NCI-H187 treated with DMSO at 0.1 percent for 48 hours (cell line): ENCODE measurements at places on chromosomes 1 and 21.

DNA sequence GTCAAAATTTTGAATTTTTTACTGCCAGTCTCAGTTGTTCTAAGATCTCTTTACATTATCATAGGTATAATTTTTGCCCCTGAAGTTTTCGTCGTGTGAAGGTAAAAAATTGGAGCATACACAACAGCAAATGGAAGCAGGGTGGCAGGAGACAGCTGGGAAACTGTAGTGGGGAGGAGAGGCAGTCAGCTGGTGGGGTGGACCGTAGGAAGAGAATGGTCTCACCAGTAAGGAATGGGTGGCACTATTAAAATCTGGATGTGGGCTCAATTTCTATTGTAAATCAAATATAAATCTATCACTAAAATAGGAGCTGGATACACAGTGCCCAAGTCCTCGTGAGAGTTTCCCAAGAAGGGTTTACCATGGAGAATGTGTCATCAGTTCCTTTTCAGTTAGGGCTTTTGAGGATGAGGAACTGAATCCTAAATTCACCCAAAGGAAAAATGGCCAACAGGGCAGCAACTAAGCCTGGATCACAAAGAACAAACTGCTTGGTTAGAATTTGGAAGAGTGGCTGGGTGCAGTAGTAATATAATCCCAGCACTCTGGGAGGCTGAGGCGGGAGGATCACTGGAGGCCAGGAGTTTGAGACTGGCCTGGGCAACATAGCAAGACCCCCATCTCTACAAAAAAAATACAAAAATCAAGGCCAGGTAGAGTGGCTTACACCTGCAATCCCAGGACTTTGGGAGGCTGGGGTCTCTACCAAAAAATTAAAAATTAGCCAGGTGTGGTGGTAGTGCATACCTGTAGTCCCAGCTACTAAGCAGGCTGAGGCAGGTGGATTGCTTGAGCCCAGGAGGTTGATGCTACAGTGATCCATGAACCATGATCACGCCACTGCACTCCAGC is 10.5 kb upstream of the IRF2BP2 start:
- DNase-seq = no peak

GRCh38 chr1:60916199-60916598 is 166.2 kb upstream of the NFIA start:
- DNase-seq = no peak

DNA sequence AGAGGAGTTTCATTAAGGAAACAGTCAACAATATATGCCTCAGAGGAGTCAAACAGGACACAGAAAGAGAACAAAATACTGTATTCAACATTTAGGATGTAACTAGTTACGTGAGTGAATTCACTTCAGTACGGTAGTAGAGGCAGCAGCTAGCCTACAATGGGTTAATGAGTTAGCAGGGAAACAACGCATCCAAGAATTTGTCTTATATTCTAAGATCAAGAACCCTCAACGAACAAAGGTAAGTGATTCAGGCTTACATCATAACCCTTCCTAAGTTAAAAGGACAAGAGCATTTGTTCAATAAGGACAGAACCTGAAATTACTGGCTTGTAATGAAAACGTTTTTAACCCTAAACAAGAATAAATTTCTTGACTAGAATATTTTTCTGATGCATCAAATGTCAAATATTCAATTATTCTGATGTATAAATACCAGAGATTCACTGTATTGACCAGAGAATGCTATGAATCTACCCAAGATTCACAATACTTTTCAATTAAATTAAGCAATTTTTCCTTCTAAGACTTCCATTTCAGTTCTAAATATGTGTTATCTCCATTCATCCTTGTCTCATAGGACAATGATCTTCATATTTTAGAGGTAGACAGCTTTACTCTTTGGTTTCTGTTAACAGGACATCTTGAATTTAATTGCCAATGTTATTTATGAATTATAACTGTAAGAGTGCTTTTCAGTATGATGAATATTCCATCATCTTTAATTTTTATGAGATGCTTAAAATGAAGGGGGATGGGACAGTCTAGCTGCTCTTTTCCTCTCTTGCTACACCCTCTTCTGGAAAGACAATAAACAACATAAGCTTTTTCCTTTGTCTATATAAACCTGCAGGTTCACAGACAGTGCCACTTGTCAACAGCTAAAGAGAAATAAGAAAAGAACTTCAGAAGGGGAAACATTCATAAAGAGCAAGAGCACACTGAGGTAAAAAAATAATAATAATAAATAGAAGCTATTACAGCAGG is 209.5 kb downstream of the SMYD3 start:
- no peak for DNase-seq

DNA sequence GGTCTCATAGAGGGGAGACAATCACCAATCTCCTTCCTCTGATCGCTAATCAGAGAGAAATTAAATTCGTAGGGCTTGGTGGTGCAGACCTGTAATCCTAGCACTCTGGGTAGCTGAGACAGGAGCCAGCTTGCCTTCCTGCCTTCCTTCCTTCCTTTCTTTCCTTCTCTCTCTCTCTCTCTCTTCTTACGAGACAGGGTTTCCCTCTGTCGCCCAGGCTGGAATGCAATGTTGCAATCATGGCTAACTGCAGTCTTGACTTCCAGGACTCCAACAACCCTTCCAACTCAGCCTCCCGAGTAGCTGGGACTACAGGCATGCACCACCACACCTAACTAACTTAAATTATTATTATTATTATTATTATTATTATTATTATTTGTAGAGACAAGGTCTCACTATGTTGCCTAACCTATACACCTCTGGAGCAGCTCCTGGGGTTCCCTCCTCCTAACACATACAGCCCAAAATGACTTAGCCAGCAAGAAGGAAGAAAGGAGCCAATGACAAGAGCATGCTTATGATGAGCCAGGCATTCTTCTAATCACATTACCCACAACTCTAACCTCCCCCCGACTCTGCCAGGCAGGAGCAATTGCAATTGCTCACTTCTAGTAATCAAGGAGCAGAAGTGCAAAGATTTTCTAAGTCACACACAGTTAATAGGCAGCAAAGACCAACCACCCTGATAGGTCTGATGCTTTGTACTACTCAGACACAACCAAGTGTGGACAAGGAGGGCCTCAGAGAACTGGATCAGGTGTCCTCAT is 105.4 kb upstream of the F3 start:
- DNase-seq = no peak

DNA sequence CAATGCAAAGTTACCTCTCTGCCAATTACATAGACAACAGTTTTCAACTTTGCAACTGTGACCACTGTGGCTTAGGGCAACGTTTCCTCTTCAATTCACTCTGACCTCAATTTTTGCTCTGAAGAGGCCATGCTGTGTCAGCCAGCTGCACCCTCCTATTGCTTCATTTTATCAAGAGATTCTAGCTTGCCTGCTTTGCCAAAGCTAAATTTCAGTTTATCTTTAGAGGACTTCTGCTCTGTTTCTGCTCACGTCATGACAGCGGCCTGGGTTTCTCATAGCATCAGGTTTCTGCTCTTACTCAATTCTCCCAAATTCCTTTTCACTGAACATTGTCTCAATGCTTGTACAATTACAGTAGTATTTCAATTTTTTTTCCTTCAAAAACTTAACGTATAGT is 154.6 kb downstream of the PLA2G4A start:
- DNase-seq = no peak
